Spleen (tissue), 13 donors: ENCODE measurements at places on chromosomes 1 and 21. TPM values are rescaled to one million over a fixed set of nuclear protein-coding genes. Genes with fewer than 3 reads are reported as not detected.

FTCD gene
- not detected for total RNA-seq

FCRL6 gene
- total RNA-seq: 16.7 TPM

GRCh38 chr1:40232444-40232843 lies 15.3 kb upstream of the TMCO2 start:
- H3K27ac ChIP-seq: no peak overlapping the region
- peaks cover 100% of the 10 kb centered on the region for H3K36me3 ChIP-seq
- no peak overlapping the region for H3K4me3 ChIP-seq
- no peak for DNase-seq

GRCh38 chr1:98121646-98122045 lies 200.8 kb upstream of the DPYD start:
- H3K4me3 ChIP-seq: no peak overlapping the region
- H3K27ac ChIP-seq: no peak overlapping the region
- no peaks in the 10 kb centered on the region for H3K27me3 ChIP-seq
- H3K4me1 ChIP-seq: no peaks in the 10 kb centered on the region

SLAMF7 gene
- 39.1 TPM for total RNA-seq

PTPRC gene
- total RNA-seq: 453 TPM

UTS2 gene
- not detected for total RNA-seq

- no peaks in the 10 kb centered on the region for H3K36me3 ChIP-seq
- no peak overlapping the region for H3K4me3 ChIP-seq
- H3K27me3 ChIP-seq: no peaks in the 10 kb centered on the region
- DNase-seq: no peak
- H3K4me1 ChIP-seq: peaks cover 9% of the 10 kb centered on the region
Observed at GRCh38 chr21:27371975-27372331, 405.1 kb upstream of the ADAMTS5 start.

- no peak overlapping the region for H3K4me3 ChIP-seq
- no peaks in the 10 kb centered on the region for H3K27me3 ChIP-seq
- no peak overlapping the region for H3K27ac ChIP-seq
- no peaks in the 10 kb centered on the region for H3K36me3 ChIP-seq
Observed at GRCh38 chr1:86951430-86951829, 37.0 kb downstream of the HS2ST1 start.
